ENCODE measurements at places on chromosomes 5 and 9.

GRCh38 chr5:15598294-15598902 lies 98.4 kb downstream of the FBXL7 start:
- DNase-seq, result no peak

GRCh38 chr5:148748702-148749392 lies 77.6 kb upstream of the ADRB2 start:
- DNase-seq, result no peak

DNA sequence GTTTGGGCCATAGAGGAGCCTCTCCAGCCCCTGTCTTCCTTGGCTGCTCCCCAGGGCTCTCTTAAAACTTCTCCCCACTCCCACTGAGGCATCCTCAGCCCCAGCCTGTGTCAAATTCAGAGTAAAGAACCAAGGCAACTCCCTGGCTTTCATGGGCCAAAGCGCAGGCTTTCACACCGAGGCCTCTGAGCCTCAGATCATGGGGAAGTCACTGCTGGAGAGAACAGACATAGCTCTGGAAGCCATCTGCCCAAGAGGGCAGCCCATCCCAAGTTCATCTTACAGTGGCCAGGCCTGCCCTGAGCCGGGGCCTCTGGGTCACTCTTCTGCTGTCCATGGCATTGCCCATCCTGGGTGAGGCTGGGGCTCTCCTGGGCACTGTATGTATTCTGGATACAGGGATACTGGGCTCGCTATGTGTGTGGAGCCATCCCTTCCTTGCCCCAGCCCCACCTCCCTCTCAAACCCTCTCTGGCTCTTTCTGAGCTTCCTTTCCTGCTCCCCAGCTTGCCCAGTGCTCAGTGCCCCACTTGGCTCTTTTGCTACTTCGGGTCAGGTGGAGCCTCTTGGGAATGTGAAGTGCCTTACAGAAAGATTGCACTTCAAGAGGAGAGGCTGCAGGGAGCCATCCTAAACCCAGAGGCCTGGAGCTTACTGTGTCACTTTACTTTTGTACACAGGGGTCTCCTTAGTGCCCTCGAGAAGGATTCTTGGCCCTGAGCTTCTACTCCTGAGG lies 33.0 kb downstream of the TGFBI start:
- DNase-seq, result no peak

GRCh38 chr5:109844695-109845094 lies 155.0 kb downstream of the MAN2A1 start:
- DNase-seq, result no peak

DNA sequence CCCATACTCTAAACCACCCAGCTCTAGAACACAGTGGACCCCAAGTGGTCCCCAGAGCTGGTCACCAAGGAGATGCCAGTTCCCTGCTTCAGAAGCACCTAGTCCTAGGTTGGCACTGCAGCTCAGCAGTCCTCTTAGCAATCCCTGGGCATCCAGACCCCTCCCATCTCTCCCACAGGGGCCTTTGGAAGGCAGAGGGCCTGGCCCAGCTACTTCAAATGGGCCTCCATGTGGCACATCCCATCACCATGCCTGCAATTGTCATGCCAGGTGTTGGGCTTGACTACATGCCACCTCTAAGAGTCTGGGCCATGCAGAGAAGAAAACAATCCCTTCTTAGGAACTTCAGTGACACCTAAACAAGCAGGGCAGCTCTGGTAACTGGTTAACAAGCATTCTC lies 14.1 kb downstream of the MACROH2A1 start:
- DNase-seq, result no peak

DNA sequence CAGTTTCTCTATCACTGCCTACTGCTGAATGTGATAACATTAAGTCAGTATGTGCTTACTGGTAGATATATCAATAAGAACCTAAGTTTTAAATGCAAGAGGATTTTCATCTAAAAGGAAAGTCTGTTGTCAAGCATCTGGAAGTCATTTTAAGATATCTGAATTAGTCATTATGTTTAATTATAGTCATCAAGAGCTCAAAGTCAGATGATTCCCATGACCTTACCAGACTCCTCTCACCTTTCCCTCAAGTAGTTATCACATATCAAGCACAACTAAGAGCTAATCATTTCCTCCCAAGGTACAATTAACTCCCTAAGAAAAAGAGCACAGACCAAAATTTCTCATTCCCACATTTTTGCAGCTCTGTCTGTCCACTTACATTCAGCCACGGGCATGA lies 45.5 kb downstream of the PUM3 start:
- no peak for DNase-seq

GRCh38 chr5:14748180-14748900 lies 83.8 kb downstream of the OTULIN start:
- DNase-seq, result no peak

DNA sequence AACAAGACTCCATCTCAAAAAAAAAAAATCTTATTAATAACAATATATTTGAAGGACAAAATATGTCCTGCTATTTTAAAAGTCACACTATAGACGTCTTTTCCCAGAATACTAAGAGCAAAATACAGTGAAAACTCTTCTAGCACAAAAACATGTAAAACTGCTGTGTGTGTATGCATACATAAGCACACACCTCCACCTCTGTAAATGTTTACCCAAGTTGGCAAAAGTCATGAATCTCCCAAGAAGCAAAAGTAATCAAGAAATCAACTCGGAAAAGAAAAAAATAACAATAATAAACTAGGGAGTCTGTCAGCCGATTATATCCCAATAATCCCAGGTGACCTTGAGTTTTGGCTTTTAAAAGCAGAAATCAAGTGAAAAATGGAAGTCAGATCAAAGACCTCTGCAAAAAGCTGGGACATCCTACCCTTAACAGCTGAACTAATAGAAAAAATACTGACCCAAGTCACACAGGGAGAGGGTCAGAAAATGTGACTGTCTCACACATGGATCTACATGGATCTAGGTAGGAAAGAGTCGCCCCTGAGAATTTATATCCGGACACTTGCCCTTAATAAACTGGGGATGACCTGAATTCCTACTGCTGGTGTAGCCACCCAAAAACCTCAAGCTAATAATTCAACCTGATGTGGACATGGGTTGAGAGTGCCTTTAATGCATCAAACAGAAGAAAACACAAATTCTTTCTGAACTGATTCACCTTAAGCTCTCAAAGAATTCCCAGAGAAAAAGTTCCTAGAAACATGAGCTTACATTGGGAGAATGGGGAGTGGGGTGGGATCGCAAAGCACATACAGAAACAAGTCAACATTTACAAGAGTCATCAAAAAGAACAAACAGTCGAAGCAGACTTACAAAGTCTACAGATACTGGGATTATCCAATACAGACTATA lies 29.9 kb downstream of the LPAR1 start:
- no peak for DNase-seq

GRCh38 chr5:112485934-112486355 lies 66.9 kb upstream of the EPB41L4A start:
- DNase-seq, result no peak

GRCh38 chr9:130632081-130632710 lies 32.2 kb upstream of the PRDM12 start:
- no peak for DNase-seq

DNA sequence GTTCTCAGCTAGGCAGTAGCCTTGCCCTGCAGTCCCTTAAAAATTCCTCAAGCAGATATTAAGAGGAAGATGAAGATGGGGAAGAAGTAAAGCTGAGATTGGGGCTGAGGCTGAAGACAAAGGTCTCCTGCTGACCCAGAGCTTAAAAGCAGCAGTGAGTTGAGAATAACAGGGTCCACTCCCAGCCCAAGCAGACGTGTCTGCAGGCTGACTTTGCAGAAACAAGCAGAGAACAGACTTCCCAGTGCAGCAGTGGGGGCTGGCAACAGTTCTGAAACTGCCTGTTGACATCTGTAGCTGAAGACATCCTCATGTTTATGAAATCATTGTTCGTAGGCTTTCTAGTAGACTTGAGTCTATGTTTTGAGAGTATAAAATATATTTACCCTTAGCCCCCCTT lies 1.1 kb downstream of the CTXN3 start:
- DNase-seq, result no peak

DNA sequence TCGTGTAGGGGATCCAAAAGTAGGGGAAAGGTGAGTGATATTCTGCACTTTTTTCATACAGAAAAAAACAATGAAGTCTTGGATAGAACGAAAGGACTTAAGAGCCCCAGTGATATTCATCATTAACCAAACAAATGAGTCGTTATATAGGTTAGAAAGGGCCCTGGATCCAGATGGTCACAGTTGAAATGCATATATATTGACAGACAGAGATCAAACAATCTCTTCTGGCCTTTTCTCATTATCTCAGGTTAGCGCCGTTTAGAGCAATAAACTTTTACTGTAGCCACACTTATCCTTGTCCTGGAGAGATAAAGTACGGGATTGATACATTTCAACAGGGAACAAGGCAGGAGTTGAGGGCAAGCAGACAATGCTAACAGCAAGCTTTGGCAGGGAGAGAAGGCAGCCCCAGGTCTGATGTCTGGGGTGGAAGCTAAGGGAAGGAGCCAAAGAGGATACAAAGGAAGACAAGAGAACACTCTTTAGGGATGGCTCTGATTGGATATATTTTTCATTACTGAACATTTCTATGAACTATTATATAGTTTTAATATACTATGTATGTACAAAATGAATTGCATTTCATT lies 77.0 kb downstream of the LIFR start:
- no peak for DNase-seq

- no peak for DNase-seq
Measured at GRCh38 chr9:89637787-89638186, 33.0 kb downstream of the GADD45G start.

All from nucleus accumbens (tissue), 56 donors.